ENCODE measurements at places on chromosomes 11 and 22.

DNA sequence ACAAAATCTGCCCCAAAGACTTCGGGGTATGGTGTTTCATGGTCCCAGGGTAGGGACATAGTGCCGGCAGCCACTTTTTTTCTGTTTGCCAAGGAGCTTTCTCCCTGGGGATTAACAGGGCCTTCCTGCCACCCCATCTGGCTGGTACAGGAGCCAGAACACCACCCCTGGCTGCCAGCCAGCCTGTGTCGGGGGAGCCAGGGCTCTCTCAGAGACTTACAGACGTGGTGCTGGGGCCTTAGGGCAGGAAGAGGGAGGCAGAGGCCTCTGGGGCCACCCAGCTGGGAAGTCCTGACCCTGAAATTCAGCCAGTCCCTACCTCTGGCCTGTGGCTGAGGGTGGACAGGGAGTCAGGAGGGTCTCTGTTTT is 52.4 kb upstream of the CDON start:
- DNase-seq = no peak

DNA sequence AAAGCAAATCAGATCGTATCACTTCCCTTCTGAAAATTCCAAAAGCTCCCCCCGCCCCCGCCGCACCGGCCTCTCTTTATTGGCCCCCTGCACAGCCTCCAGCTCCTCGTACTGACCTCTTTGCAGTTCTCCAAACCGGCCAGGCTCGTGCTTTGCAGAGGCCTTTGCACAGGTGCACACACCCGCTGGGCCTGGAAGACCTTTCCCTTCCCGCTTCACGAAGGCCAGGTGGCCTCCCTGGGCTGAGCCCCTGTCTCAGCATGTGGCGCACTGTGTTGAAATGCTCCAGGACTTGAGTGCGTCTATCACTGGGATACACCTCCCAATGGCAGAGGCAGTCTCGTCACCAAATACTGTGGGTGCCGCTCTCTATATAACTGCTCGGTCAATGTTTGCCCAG is 13.2 kb upstream of the ADA2 start:
- DNase-seq = no peak

DNA sequence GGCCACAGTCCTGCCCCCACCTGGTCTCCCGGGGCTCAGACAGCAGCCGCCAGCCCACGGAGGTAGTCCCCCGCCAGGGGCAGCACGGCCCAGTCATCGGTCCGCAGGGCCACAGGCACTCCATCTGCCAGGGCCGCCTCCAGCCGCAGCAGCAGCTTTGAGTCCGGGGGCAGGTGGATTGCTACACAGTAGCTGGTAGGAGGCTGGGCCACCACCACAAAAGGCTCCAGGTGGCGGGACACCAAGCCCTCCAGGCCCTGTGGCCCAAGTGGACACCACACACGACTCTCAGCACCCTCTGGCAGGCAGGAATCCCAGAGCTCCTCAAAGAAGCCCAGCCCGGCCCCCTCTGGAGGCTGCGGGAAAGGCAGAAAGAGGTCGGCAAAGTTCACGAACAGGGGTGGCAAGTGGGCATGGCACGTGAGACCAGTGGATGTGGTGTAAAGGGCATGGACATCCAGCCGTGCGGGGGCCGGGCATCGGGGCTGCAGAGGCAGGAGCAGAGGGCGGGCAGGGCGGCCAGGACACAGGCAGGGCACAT is 2.9 kb downstream of the AP5B1 start:
- DNase-seq = no peak

DNA sequence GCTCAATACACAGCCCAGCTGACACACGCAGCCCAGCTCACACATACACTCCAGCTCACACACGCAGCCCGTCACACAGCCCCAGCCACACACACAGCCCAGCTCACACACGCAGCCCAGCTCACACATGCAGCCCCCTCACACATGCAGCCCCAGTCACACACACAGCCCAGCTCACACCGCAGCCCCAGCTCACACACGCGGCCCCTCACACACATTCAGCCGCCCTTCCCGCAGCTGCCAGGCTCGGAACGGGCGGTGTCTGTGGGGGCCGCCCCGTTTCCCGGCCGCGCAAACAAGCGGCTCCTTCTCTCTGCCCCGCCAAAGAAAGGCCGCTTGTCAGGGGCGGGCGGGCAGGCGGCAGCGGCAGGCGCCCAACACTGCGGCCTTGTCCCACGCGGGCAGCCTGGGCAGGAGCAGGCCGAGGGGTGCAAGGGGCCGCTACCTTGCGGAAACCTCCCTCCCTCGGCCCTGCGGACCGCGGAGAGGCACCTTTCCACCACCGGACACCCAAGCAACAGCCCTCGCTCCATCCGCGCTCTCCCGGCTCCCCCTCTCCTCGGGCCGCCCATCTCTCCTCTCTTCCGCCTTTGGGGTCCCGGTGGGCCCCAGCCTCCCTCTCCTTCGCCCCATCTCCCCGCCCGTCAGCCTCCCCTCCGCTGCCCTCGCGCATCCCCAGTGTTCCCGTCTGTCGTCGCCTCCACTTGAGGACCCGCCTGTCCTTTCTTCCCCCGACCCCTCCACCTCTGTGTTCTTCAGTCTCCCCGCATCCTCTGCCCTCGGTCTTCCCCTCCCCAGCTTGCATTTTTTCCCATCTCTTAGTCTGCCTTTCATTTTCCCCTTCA is 2.2 kb downstream of the PHLDB1 start:
- DNase-seq = peak; percentile 12

- DNase-seq = no peak
Observed at GRCh38 chr22:30031764-30032455, 48.4 kb upstream of the HORMAD2 start.

DNA sequence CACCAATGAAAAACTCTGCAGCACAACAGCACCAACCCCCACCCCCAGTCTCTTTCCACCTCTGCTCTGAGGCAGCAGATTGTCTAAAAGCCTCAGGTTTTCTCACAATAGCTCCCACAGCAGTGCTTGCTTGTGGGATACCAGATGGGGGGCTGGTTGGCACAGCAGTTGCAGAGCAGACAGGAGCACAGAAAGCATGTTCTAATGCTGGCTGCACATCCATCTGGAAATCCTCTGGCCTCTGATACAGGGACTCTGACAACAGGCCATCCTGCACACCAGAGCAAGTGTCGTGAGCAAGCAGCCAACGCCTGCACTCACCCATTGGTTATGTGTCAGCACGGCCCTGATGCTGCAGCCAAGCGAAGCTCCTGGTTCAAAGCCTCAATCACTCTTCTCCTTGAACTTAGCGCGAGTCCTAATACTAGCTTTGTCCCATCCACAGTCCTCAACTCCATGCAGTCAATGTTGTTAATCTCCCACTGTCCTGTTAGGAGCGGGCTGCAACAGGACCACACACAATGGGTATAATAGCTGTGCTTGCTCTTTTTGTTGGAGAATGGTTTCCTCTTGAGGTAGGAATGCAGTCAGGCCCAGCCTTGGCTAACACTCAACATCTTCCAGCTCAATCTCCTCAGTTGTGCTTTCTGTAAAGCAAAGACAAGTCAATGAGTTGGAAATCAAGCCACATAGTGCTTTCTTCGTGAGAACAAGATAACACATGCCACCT is 30.3 kb downstream of the VSTM5 start:
- DNase-seq = no peak

- DNase-seq = no peak
Observed at GRCh38 chr11:103619938-103620337, 416.5 kb upstream of the DDI1 start.

DNA sequence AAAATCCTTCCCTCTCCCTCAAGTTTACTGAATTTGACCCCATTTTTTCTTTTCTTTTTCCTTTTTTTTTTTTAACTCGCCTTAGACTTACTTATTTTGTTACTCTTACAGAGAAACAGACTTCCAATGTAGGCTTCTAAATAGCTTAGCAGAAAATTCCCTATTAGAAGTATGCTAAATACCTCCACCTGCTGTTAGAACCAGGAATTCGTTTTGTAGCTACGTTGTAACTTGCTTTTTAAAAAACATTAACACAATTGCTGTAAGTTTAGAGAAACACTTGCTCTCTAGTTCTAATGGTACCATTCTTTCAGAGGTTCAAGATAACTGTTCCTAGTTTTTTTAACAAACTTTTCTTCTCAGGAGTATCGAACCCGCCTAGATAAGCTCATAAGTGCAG is 324.2 kb downstream of the DCDC1 start:
- DNase-seq = no peak

DNA sequence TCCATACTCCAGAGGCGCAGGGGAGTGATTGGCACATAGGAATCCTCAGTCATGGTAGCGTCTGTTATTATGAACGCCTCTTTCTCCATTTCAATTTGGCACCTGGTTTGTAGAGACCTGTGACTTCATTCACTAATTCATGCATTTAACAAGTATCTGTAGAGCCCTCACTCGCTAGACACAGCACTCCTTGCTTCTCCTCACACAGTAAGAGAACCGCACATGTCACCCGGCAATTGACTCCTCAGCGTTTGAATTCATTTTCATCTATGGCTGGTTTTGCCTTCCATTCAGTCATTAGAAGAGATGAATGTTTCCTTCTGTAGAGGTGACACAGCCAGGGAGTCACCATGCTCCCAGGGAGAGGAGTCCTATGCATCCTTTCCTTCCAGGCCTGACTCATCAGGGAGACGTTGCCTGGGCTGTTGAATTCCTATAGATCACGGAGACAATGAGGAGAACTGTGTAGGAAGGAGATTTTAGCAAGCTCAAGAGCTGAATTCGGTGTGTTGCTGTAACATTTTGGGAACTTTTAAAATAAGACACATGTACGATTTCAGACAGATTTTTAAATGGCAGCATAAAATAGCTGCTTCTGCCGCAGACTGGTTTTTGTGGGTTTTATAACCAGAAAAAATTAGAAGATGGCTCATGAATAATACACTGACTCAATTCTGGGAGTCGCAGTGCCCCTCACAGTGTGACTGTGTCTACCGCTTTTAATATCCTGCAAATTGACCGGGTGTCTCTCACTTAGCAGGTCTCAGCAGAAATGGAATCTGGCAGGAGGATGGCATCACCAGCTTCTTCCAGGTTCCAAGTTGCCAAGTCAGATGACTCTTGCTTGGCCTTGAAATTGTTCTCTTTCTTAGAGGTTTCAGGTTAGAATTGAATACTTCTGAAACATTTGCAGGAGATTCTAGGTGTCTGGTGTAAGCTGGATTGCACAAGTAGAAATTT is 44.4 kb upstream of the CLMP start:
- no peak for DNase-seq

DNA sequence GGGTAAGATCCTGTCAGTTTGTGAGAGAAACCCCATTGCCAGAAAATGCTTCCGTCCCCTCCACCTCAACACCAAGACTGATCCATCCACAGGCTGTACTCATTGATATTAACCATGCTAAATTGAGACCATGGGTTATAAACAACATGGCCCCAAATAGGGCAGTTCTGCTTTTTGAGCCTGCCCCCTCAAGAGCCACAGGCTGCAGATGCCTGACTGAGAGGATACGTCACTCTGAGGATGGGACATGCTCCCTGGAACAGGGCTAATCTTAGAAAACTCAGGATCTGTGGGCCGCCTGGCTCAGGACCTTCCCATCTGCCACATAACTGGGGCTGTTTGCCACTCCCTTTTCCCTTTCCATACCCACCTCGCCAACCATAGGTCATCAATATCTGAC is 99.8 kb downstream of the MICAL2 start:
- no peak for DNase-seq

- DNase-seq = no peak
Observed at GRCh38 chr11:78548911-78549590, 25.6 kb downstream of the NARS2 start.

GRCh38 chr22:48224332-48224731 is 1461.9 kb downstream of the TBC1D22A start:
- no peak for DNase-seq

DNA sequence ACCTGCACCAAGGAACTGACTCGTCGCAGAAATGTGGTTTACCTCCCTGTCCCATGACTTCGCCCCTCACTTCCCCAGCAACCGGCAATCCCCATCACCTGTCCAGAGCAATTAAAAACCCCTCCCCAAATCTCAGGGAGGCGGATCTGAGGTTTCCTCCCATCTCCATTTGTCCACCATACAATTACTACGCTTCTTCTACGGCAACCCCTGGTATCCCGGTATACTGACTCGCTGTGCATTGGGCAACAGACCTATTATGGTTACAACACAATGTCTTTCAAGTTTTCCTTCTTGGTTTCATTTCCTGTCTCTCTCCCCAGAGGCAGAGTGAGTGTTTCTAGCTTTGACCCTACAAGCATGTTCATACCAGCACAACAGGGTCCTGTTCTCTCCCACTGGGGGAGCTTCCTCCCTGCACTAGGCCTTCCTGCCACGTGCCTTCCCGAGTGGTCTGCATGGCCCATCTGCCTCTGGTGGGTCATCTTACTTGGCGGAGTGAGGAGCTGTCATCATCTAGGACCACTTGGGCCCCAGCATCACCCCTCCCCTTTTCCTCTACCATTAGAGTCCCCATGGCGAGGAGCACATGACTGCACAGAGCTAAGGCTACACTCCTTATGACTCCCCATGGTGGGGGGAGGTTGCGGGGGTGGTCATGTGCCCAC is 30.3 kb upstream of the NAP1L4 start:
- DNase-seq = no peak

GRCh38 chr11:131036514-131036913 is 120.2 kb upstream of the SNX19 start:
- no peak for DNase-seq

DNA sequence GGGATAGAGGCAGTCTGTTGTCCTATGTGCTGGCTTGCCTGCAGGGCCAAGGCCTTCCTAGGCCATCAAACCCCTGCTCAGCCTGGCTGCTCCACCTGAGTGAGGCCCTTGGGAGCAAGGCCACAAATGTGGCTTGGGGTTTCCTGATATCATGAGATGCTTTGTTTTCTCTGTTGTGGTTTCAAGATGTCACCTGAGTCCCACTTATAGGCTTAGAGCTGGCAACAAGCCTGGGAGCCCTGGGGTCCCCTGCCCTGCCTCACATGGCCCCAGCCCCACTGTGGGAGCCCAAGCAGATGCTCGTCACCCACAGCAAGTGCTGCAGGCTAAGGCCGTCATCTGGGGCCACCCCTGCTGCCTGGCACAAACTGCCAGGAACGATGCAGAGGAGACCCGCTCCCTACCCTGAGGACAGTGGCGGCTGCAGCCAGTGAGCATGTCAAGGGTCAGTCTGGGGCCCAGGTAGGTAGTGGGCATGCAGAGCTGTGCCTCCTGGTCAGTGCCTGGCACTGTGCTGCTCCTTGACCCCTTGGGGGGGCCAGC is 75.4 kb upstream of the KCNQ1OT1 start:
- no peak for DNase-seq

- DNase-seq = no peak
Observed at GRCh38 chr11:62534779-62535545, 11.6 kb downstream of the AHNAK start.

DNA sequence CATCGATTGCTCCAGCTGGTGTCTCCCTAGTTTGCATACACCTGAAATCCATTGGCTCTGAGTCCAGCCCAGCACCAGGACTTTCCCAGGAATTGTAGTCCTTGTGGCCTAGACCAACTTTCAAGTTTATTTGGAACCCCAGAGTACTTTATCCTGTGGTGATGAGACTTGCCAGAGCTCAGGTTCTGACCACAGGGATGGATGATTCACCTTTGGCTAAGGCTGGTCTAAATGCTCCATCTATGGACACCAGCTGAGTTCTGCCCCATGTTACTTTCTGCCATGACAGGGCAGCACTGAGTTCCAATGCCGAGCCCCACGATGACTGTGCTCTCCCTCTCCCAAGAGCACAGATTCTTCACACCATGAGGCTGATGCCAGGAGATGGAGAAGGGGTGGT is 17.3 kb upstream of the INSC start:
- no peak for DNase-seq

GRCh38 chr11:117869604-117870003 is 6.9 kb downstream of the FXYD6 start:
- DNase-seq = no peak

All from stimulated activated CD4-positive, alpha-beta T cell treated with anti-CD3 and anti-CD28 coated beads, Interleukin-15, amount 100 ng/mL, for 48 hours (primary cell).